Common myeloid progenitor, CD34-positive (primary cell): ENCODE measurements at places on chromosomes 16 and 17.

DNA sequence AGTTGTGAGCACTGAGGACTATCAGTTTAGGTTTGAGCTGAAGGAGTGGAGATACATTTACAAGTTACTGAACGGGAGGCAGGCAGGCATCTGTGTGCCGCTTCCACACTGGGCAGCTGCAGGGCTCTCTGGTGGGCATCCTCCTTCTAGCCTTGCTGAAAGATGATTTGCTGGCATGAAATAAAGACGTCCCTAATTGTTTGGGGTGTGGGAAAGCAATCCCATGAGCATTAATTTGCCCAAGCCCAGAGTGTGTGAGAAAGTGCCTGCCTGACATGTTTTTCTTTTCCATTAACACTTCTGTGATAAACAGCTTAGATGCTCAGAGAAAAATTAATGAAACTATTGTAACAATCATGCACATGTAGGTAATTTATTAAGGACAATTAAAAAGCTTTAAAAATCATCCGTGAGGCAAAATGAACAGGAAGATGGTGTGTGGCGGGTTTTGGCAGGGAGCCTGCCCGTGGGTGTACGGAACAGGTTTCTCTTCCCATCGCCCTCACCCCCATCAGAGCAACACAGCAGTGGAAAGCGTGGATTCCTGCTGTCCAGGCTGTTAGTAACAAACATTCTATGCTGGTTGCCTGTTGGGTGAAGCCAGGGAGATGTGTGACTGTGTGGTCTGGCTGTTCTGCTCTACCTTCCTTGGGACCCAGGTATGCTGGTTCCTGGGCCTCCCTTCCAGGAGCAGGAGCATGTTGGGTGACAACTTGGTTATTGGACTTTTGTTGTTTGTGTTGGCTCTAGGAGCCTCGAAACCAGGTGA is 191.9 kb downstream of the MSI2 start:
- peak; percentile 64 for DNase-seq

DNA sequence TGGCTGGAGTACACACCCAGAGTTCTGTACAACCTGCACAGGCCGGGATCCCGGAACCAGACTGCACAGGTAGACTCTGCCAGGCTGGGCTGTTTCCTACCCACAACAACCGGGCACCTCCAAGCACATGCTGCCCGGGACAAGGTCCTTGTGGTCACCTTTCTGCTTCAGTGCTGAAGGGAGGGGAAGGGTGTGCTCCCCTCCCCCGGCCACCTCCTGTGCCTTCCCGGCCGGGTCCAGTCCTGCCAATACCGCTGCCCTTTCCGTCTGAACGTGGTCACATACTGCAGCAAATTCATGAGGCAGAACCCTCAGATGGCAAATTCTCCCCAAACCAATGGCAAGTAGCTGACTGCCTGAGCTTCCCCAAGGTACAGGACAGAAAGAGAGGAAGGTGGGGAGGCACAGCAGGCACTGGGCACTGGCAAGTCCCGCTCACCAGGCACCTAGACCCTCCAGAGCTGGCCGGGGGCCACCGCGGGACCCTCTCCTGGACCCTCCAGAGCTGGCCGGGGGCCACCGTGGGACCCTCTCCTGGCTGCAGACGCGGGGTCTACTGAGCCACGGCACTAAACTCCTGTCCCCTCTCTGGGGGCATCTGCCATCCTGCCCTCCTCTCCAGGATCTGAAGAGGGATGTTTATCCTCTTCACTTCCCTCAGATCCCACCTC is 22.8 kb downstream of the SLC43A2 start:
- DNase-seq: no peak

GRCh38 chr17:17401271-17401781 is 75.5 kb upstream of the MED9 start:
- peak; percentile 52 for DNase-seq

DNA sequence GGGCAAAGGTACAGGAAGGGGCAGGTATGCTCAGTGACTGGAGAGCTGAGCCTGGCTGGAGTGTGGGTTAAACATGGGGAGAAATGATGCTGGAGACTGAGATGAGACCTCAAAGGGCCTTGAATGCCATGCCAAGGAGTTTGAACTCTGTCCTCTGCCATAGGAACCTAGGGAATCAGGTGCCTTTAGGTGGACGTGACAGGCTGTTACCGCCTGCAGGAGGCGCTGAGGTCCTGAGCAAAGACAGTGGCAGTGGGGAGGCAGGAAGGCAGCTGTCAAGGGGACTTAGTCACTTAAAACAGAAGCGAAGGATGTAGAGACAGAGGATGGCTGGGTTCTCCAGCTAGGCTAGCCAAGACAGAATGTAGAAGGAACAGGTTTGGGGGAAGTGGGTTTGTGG is 9.1 kb downstream of the PSMB3 start:
- DNase-seq: peak; percentile 29

- DNase-seq: no peak
Measured at GRCh38 chr17:60451965-60452364, 29.7 kb downstream of the CHCT1 start.

GRCh38 chr16:46586011-46586577 is 35.1 kb downstream of the SHCBP1 start:
- DNase-seq: no peak

- no peak for DNase-seq
Measured at GRCh38 chr16:909281-910000, 61.3 kb downstream of the LMF1 start.

DNA sequence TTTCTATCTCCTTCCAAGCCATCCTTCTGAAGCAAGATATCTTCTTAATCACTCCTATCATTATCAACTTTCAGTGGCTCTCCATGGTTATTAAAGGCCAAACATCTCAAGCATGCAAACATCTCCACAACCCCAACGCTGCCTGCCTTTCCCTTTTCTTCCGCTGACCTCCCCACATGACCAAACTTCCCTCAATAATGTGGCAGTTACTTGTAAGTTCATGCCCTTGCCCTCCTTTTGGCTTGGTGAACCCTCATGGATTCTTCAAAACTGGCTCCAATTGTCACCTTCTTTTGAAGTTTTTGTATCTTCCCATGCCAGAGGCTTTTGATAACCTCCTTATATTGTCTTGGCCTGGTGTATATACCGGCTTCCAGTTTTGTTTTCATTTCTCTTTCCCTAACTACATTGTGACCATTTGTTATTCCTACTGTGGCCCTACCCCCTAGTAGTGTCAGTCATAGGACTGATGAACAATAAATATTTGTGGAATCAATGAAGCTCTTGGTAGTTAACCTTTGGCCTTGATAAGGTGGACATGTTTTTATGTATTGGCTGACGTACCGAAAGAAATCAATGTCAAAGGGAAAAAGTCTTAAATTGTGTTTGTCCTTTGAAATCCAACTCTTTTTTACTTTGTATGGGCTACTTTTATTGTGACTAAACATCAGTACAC is 19.9 kb upstream of the SMIM36 start:
- DNase-seq: no peak

- no peak for DNase-seq
Measured at GRCh38 chr16:7605812-7606211, 273.2 kb downstream of the RBFOX1 start.

- no peak for DNase-seq
Measured at GRCh38 chr16:85283305-85284050, 171.2 kb upstream of the CIBAR2 start.

DNA sequence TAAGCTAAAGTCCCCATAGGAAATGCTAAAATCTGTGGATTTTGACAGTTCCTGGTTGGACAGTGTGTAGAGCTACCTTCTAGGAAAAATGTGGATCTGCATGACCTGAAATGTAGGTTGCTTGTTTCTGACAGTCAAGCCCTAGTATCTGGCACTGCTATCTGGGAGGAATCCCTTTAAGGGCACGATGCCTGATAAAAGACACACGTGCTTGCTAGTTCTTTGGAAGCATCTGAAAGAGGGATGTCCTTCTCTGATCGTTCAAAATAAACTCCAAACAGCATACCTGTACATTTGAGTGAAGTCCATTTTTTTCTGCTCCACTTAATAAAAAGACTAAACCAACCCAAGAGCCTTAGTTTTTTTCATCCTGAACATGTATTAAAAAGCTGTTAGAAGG is 101.3 kb downstream of the CDK5R1 start:
- DNase-seq: no peak

DNA sequence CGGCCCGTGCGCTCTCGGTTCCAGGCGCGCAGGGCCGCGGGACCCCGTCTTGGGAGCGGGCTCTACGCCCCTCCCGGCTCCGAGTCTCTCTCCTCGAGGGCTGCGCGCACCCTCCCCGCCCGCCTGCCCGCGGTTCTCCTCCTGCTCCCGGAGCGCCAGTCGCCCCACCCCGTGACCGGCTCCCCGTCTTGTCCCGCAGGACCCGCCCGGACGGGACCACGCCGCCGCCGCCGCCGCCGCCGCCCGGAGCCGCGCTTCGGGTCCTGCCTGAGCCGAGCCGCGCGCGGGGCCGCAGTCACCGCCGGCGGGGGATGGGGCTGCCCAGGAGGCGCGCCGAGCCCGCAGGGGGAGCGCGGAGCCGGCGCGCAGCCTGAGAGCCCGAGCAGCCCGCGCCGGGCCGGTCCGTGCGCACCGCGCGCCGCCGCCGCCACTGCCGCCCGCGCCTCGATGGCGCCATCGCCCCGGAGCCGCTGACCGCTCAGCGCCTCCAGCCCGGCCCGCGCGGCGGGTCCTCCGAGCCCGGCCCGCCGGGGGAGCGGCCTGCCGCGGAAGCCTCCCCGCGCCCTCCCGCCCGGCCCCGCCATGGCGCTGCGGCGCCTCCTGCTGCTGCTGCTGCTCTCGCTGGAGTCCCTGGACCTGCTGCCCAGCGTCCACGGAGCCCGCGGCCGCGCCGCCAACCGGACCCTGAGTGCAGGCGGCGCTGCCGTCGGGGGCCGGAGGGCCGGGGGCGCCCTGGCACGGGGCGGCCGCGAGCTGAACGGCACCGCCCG is at the start of gene SHISA6:
Gene SHISA6 (plus strand): TSS at position 373 of the 770 bp plus-strand sequence.
- DNase-seq: no peak

GRCh38 chr17:4580291-4580690 is 4.0 kb upstream of the SMTNL2 start:
- no peak for DNase-seq

DNA sequence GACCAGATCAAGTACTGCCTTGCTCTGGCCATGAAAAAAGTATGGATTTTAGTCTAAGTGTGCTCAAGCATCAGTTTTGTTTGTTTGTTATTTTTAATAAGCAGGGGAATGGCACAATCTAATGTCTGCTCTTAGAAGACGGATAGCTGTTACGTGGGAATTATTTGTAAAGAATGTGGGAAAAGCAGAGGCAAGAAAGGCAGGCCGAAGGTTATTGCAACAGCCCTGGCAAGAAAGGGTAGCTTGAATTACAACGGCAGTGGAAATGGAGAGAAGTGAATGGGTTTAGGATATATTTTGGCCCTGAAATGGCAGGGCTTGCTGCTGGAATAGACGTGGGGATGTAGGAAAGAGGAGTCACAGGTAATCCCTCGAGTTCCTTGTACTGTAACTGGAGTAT is 987 bp upstream of the HASPIN start:
- no peak for DNase-seq

- DNase-seq: no peak
Measured at GRCh38 chr17:72987166-72987565, 105.3 kb downstream of the SLC39A11 start.

GRCh38 chr17:73933871-73934270 is 269.6 kb upstream of the RPL38 start:
- DNase-seq: no peak

DNA sequence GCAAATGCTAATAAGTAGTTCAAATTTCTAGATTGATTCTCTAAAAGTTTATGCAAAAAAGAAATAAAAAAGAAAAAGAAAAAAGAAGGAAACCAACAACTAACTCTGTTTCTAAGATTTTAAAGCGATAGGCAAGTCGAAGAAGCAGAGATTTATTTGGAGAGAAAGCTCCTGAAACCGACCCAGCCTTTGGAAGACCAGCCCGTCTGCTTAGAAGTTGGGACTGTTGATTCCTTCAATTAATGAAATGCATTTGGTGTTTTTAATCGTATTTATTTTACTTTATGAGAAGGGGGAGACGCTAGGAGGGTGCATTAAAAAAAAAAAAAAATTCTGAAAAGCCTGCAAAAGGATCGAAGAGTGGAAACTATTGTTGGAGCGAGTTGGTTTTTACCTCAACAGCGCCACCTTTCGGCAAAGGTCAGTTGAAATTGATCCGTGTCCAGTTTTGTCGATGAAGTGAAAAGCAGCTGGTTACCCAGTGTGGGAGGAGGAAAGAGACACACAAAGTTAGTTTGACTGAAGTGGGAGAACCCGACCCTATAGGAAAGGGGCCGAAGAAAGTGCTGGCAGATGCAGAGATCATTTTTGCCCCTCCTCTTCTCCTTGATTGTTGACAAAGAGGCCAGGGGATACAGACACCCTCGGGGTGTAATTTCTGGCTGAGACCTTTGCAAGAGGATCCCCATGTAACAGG is 1.5 kb upstream of the MAF start:
- peak; percentile 83 for DNase-seq

DNA sequence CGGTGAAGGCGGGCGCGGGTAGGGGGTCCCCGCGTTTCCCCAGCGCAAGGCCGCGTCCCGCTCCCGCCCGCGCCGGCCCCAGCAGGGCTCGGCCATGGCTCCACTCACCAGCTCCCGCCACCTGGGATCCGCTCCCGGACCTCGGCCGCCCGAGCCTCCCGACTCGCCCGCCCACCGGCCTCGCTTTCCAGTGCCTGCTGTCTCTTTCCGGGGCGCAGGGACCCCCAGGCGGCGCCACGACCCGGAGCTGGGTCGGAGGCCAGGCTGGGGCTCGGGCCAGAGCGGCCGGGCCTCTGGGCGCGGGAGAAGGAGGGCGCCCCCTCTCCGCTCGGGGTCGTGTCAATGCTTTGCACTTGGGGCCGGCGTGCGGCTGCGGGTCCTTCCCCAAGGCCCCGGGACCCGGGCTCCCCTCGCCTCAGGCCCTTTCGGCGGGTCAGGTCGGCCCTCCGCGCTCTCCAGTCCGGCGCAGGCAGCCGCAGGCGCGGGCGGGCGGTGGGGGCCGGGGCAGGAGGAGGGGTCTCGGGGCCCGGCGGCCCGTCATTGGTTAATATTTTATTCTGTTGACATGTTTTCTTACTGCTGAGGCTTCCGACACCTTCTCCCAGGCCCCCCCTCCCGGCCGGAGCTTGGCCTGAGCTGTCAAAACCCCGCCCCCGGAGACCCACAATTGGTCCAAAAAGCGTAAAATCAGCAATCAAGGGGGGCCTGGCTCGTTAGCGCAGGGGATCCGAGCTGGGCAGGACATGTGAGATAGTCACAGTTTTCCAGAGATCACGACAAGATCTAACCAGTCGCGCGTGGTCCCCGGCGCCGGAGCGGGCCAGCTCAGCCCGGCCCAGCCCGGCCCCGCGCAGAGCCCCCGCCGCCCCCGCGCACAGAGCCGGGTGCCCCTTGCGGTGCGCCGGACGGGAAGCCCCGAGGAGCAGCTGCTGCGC is at the start of gene TBX2:
Gene TBX2 (plus strand): TSS at position 713 of the 935 bp plus-strand sequence. CDS start 334 bp downstream, outside the sequence.
- DNase-seq: no peak

DNA sequence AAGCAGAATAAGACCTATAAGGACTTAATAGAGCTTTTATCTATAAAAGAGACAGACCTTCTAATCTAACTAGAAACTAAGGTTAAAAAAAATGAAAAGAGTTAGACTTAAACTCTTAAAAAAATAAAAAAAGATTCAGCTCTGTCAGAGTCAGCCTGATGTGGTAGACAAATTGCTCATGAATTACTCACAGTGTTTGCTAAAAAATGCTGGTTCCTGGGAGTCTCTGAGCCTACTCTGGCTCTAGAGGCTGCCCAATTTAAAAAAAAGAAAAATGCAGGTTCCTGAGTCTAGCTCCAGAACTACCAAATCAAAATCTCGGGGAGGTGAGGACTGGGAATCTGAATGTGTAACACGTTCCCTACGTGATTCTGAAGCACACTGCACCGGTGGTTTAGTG is 18.1 kb downstream of the SOST start:
- no peak for DNase-seq
